Vagina (tissue), 2 donors: ENCODE measurements at places on chromosomes 5 and 9. TPM values are rescaled to one million over a fixed set of nuclear protein-coding genes. Genes with fewer than 3 reads are reported as not detected.

Gene ADAMTSL2
- total RNA-seq, result 2.0 TPM

Gene AK8
- 0.25 TPM for total RNA-seq

- H3K27me3 ChIP-seq, result no peaks in the 10 kb centered on the region
- no peak for DNase-seq
- H3K27ac ChIP-seq, result no peak overlapping the region
- no peaks in the 10 kb centered on the region for H3K4me1 ChIP-seq
- H3K4me3 ChIP-seq, result no peak overlapping the region
Measured at GRCh38 chr5:119532637-119533036, 80.3 kb downstream of the HSD17B4 start.

DNA sequence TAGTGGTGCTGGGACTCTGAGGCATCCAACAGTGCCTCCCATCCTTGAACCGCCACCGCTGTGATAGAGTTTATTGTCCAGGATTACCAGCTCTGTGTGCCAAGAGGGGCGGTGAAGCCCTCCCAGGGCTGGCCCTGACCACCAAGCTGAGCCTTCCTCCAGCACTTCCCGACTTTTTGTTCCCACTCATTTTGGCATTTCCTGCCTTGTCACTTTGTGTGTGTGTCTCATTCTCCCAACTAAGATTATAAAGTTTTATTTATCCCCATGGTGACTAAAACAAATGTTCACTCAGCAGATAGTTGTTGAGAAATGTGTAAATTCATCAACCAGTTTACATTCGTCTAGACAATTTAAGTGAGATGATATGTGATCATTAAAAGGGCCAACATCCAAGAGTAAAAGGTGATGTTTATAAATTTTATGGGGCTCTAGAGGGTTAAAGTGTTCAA is 2.5 kb downstream of the F2R start:
- H3K36me3 ChIP-seq, result no peaks in the 10 kb centered on the region
- no peak overlapping the region for H3K27ac ChIP-seq
- no peak for DNase-seq
- H3K27me3 ChIP-seq, result no peaks in the 10 kb centered on the region

DNA sequence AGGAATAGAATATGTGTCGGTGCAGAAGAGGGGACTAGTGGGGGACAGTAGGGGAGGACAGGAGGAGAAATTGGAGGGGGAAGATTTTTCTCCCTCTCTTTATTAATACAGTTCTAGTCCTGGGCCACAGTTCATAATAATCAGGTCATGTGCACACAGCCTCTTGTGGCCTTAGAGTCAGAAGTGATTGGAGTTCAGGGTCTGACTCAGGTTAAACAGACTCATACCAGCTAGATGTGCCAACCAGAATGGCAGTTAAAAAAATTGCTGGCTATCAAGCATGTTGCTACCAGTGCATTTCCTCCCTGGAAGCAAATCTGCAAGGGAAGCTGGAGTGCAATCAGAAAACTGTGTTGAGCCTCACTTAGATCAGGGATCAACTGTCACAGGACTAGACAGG is 132.7 kb upstream of the MAP1B start:
- no peaks in the 10 kb centered on the region for H3K36me3 ChIP-seq
- H3K4me1 ChIP-seq, result no peaks in the 10 kb centered on the region
- no peak for DNase-seq
- no peaks in the 10 kb centered on the region for H3K27me3 ChIP-seq

DNA sequence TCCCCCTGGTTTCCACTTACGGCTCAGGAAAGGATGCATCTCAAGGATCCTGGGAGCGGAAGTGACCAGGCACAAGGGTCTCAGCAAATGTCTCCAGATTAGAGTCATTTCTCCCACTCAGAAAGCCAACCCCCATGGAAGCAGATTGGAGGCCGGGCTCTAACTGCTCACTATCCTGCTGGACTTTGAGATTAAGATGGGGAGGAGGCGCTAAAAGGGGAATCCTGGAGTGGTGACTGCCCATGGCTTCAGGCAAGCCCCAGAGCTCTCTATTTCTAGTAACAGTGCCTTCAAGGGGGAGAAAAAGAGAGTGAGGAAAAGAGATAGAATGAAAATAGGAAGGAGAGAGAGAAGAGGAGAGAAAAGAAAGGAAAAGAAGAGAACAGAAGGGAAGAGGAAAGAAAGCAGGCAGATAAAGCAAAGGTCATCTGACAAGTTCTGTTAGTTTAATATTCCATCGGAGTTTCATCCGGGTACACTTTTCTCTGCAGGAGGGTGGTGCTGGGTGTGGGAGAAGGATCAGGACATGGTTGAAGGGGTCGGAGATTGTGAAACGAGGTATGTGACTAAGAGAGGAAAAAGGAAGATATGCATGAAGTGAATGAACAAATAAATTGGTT is at the start of gene AGXT2:
Gene AGXT2 (minus strand): TSS at position 165 of the 620 bp plus-strand sequence. CDS start 57 bp downstream, at position 108.
- H3K4me3 ChIP-seq, result no peak within 1 kb of the TSS
- no peak within 1 kb of the TSS for H3K27ac ChIP-seq
- H3K36me3 ChIP-seq, result no peaks in the 10 kb centered on the region
- no peaks in the 10 kb centered on the region for H3K4me1 ChIP-seq
- DNase-seq, result no peak

- no peaks in the 10 kb centered on the region for H3K4me1 ChIP-seq
- no peak overlapping the region for H3K27ac ChIP-seq
- H3K36me3 ChIP-seq, result no peaks in the 10 kb centered on the region
Measured at GRCh38 chr5:42870882-42871418, 59.3 kb upstream of the SELENOP start.

DNA sequence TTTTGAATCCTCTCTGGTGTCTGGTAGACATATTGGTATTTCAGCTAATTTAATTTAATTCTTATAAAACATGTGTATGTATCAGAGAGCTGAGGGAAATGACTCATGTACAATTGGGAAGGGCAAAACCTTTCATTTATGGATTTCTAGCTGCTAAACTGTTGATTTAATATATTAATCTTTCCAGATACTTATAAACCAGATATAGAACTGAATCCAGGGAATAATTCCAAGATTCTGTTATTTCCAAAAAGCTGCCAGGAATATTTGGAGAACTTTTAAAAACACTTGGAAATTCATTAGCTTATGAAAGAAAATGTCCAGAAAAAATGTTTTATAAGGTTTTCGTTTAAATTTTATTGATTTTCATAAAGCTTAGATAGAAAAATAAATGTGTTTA is 295.5 kb downstream of the YTHDC2 start:
- H3K27ac ChIP-seq, result no peak overlapping the region
- H3K4me3 ChIP-seq, result no peak overlapping the region
- H3K36me3 ChIP-seq, result no peaks in the 10 kb centered on the region
- no peaks in the 10 kb centered on the region for H3K27me3 ChIP-seq

DNA sequence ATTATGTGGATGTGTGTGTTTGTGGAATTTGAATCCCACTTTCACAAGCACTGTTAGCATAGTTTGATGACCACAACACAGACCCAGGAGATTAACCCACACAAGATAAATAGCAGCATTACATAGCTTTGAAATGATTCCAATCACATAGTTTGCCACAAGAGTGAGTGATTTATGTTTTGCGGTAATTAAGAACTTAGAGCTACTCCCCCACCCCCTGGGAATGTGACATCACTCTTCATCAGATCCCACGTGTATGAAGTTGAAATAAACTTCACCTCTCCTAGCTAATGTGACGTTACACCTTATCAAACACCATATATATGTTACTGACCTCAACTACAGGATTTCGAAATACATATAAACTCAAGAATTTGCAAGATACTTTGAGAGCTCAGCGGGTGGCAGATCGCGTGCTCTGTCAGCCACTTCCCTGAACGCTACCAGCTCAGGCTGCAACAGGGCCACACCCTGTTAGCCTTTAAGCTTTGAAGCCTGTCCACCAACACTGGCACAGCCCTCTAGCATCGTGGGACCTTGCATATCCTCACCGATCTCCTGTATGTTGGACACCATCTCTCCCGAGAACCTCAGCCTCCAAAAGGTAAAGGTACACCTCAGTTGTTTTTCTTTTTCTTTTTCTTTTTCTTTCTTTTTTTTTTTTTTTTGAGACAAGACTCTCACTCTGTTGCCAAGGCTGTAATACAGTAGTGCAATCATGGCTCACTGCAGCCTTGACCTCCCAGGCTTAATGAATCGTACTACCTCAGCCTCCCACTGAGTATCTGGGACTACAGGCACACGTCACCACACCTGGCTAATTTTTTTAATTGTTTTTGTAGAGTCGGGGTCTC is 1.7 kb upstream of the AGTPBP1 start:
- DNase-seq, result no peak
- no peak overlapping the region for H3K4me3 ChIP-seq
- peaks cover 21% of the 10 kb centered on the region for H3K4me1 ChIP-seq
- no peaks in the 10 kb centered on the region for H3K27me3 ChIP-seq
- H3K27ac ChIP-seq, result no peak overlapping the region

DNA sequence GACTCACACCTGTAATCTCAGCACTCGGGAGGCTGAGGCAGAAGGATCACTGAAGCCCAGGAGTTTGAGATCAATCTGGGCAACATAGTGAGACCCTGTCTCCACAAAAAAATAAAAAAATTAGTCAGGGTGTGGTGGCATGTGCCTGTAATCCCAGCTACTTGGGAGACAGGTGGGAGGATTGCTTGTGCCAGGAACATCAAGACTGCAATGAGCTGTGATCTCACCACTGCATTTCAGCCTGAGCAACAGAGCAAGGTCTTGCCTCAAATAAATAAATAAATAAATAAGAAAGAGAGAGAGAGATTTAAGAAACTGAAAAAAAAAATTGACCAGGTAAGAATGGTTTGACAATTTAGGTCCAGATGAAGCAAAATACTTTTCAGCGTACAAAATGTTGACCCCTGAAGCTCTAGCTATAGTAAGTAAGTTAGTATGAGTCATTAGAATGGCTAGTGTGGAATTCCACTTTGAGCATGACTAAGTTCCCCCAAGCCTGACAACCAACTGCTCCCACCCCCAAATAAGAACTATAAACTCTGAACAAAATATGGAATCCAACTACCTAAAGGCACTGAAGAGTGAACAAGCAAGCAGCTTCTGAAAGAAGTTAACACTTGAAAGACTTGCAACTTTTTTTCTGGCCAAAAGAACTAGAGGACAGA is 217.8 kb upstream of the TLE4 start:
- H3K4me3 ChIP-seq, result no peak overlapping the region
- no peaks in the 10 kb centered on the region for H3K27me3 ChIP-seq
- no peaks in the 10 kb centered on the region for H3K4me1 ChIP-seq

DNA sequence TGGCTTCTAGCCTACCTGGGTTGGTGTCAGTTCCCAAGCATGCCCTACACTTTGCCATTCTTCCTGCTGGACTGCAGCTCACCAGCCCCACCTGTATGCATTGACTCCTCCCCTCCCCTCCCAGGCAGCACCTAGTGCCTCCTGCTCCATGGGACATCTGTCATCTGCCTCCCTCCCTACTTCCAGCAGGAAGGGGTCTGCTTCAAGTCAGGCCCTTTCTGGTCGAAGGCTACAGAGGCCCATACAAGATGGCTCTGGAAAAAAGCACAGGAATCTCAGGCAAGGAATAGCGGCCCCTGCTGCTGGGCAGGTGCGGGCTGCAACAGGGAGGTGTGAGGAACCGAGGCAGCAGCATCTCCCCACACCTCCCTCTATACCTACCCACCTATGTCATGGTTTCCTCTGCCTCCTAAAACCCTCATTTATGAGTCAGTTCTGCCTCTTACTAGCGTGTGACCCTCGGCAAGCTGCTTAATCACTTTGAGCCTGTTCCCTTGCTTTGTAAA is 19.7 kb downstream of the WWC1 start:
- DNase-seq, result no peak
- no peak overlapping the region for H3K27ac ChIP-seq
- H3K4me1 ChIP-seq, result no peaks in the 10 kb centered on the region
- no peaks in the 10 kb centered on the region for H3K36me3 ChIP-seq
- no peaks in the 10 kb centered on the region for H3K27me3 ChIP-seq

DNA sequence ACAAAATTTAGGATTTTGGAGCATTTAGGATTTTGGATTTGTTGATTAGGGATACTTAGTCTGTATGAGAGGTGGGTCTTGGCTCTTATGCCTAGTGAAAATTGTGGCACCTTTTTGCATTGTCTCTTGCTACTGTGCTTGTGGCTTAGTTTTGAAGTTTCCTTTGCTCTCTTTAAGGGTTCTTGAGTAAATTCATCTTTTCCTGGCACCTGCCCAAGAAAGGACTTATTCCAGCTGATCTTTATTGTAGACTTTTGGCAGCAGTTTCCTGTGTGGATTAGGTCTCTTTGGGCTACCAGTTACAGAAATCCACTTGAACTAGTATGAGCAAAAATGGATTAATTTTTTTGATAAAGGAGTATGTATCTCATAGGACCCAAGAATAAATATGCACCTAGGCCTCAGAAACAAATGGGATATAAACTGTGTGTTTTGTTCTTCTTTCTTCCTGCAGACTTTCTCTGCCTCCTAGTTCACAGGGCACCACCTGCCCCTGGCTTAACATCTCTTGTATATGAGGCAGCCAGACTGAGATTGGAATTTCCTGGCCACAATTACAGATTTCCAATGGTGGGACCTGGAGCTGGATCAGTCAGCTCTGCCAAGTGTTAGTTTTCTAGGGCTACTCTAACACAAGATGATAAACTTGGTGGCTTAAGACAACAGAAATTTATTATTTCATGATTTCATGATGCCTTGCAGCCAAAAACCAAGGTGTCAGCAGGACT is 44.6 kb downstream of the FOCAD start:
- DNase-seq, result no peak
- no peaks in the 10 kb centered on the region for H3K36me3 ChIP-seq
- H3K27ac ChIP-seq, result no peak overlapping the region
- no peak overlapping the region for H3K4me3 ChIP-seq
- no peaks in the 10 kb centered on the region for H3K27me3 ChIP-seq
- peaks cover 12% of the 10 kb centered on the region for H3K4me1 ChIP-seq
